ENCODE measurements at places on chromosomes 7 and 10. TPM values are rescaled to one million over a fixed set of nuclear protein-coding genes. Genes with fewer than 3 reads are reported as not detected.

- no peaks in the 10 kb centered on the region for H3K36me3 ChIP-seq
- no peak overlapping the region for H3K4me3 ChIP-seq
- no peak for DNase-seq
- no peaks in the 10 kb centered on the region for H3K4me1 ChIP-seq
- no peaks in the 10 kb centered on the region for H3K27me3 ChIP-seq
Observed at GRCh38 chr10:58575491-58575890, 62.8 kb downstream of the BICC1 start.

DNA sequence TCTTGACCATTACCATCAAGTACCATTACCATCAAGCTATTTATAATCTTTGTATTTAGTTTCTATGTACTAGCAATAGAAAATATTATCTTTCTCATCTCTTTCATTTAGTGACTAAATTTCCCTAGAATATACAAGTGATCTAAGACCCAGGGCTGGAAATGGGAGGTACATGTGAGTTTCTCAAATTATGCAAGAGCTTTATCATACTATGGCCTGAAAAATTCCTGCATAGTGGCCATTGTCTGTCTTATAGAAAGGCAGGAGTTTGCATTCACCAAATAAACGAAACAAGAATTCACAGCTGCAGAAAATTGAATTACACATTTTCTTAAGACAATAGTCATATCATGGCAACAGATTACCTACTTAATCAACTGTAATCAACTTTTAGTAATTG is 50.7 kb upstream of the HDAC9 start:
- no peaks in the 10 kb centered on the region for H3K27me3 ChIP-seq
- DNase-seq, result no peak
- peaks cover 3% of the 10 kb centered on the region for H3K36me3 ChIP-seq
- no peak overlapping the region for H3K4me3 ChIP-seq
- no peaks in the 10 kb centered on the region for H3K4me1 ChIP-seq
- no peak overlapping the region for H3K27ac ChIP-seq

DNA sequence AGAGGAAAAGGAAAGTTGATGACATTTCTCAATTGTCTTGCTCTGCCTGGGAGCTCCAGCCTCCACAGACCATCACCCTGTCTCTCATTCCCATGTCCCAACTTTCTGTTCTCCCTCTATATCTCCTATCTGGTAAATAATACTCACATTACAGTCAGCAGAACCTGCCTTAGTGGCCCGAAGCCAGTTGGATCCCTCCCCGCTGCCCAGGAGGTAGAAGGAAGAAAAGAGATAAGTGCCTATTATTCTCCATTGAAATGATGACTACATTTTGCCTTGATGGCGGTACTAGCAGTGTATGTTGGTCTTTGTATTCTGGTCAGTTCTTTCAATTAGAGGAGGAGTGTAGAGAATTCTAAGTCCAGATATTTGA is 91.9 kb downstream of the CSTF2T start:
- H3K27me3 ChIP-seq, result no peaks in the 10 kb centered on the region
- no peak overlapping the region for H3K27ac ChIP-seq
- no peaks in the 10 kb centered on the region for H3K4me1 ChIP-seq
- no peak overlapping the region for H3K4me3 ChIP-seq
- no peak for DNase-seq
- H3K36me3 ChIP-seq, result no peaks in the 10 kb centered on the region

DNA sequence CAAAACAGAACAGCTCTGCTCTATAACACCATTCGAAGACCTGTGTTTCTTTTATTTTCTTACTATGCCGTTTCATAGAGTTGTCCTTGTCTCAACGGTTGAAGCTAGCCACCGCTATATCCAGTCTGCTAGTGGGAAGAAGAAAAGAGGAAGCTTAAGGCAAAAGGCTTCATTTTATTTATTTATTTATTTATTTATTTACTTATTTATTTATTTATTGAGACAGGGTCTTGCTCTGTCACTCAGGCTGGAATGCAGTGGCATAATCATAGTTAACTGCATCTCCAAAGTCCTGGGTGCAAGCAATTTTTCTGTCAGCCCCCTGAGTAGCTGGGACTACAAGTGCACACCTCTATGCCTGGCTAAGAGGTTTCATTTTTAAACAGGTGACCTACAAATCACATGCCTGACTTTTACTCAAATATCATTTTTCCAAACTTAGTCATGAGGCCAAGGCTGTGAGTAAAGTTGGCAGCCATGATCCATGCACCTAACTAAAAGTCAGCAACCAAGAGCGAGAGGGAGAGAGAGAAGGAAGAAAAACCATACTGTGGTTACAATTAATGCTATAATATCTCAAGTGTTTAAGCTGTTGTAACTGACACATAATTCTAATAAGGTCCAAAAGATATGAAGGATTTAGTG is 1305.3 kb upstream of the LRRTM3 start:
- no peaks in the 10 kb centered on the region for H3K4me1 ChIP-seq
- H3K4me3 ChIP-seq, result no peak overlapping the region
- DNase-seq, result no peak
- no peak overlapping the region for H3K27ac ChIP-seq
- no peaks in the 10 kb centered on the region for H3K27me3 ChIP-seq

GRCh38 chr7:46713868-46714596 is 793.0 kb upstream of the IGFBP3 start:
- no peaks in the 10 kb centered on the region for H3K36me3 ChIP-seq
- no peak overlapping the region for H3K4me3 ChIP-seq
- DNase-seq, result no peak
- H3K4me1 ChIP-seq, result no peaks in the 10 kb centered on the region
- H3K27me3 ChIP-seq, result no peaks in the 10 kb centered on the region

DNA sequence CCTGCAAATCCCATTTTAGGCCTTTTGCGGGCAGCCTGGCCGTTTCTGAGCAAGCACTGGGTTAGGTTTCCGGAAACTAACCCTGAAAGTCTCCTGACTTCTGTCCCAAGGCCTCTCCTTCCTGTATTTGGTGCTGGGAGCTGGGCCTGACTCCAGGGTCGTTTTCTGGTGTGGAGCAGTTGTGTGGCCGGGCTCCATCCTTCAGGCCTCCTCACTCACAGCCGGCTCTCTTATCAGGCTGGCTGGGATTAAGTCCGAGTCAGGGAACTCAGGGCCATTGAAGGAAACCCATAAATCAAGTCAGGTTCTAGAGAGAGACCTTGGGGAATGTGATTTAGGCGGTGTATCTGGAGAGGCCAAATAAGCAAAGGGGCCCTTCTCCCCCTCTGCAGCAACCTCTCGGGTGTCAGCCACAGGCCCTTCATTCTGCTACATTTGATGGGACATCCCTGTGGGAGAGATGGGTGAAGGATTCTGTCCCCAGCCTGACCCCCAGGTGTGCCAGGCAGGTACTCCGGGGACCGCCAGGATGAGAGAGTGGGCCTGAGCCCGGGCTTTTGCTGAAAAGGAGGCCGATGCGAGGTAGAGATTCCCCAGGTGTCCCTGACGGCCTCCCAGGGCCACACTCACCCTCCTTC is 3.3 kb downstream of the GATA3 start:
- peaks cover 9% of the 10 kb centered on the region for H3K36me3 ChIP-seq
- peaks cover 75% of the 10 kb centered on the region for H3K4me1 ChIP-seq
- peak overlapping the region; percentile 95 for H3K4me3 ChIP-seq
- peaks cover 54% of the 10 kb centered on the region for H3K27me3 ChIP-seq
- DNase-seq, result no peak

- H3K27ac ChIP-seq, result no peak overlapping the region
- DNase-seq, result no peak
- H3K4me1 ChIP-seq, result no peaks in the 10 kb centered on the region
Observed at GRCh38 chr10:3131098-3131497, 41.5 kb downstream of the PITRM1 start.

DNA sequence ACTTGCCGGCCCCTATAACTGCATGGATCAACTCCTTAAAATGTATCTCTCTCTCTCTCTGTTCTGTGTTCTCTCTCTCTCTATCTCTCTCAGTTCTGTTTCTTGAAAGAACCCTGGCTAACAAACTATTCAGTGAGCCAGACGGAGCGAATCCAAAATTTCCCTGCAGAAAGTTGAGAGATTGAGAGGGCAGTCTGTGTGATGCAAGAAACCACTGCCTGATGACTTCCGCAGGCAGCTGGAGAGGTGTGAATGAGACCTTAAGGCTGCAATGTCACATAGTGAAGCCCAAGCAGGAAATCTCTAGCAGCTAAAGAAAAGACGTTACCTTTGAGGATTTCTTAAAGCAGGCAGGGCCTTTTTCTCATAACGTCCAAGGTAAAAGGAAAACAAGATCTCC is 17.3 kb downstream of the FAM107B start:
- peaks cover 13% of the 10 kb centered on the region for H3K4me1 ChIP-seq
- peak; percentile 32 for DNase-seq
- H3K27ac ChIP-seq, result peak overlapping the region; percentile 19
- no peaks in the 10 kb centered on the region for H3K36me3 ChIP-seq

The GIMAP4 gene
- 158 TPM for polyA plus RNA-seq

The FBXO24 gene
- 0.43 TPM for polyA plus RNA-seq

The GSTK1 gene
- 266 TPM for polyA plus RNA-seq
